ENCODE measurements at places on chromosomes 12 and 14.

DNA sequence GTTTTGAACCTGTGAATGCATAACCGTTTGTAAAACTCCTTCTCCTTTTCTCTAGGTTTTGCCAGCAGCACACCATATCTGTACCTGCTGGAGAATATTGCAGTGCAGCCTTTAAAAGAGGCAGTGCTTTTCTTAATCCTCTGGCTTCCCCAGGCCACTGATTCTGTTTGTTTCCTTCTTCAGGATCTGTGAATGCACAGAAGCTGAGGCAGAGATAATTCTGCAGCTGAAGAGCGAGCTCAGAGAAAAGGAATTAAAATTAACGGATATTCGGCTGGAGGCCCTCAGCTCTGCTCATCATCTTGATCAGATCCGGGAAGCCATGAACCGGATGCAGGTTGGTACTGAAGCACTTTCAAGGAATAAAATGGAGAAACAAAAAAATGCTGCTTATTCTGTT is 348.7 kb downstream of the NAV3 start:
- DNase-seq: peak; percentile 41

DNA sequence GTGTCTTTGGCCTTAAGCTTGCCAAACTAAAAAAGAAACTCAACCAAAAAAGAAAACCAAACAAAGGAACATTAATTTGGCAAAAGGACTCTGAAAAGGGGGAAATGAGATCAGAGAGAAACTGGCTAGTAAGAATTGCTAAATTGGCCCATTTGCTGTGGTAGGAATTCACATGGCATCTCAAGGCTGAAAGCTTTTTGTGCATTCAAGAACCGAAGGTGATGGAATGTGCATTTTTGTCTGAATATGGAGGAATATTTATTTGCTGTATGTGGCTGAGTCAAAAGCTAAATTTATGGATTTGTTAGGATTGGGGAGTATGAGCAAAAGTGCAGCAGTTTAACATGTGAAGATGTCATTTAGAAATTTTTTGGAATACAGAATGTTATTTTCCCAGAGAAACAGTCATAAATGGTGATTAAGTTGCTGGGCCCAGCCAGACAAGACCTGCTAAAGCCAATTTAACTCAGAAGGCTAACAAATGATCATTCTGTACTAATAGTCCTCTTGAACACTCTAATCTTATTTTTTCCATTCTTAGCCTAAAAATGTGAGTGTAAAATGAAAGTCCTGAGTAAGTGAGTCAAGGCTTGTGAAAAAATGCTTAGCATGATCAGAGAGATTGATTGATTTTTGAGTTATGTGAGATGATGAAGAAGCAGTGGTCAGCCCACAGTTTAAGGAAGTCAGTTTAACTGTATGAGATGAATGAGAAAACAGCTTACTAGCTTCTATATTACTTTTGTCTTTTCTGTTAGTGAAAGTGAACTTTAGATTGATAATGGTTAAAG is 94.1 kb downstream of the ANO6 start:
- DNase-seq: no peak

DNA sequence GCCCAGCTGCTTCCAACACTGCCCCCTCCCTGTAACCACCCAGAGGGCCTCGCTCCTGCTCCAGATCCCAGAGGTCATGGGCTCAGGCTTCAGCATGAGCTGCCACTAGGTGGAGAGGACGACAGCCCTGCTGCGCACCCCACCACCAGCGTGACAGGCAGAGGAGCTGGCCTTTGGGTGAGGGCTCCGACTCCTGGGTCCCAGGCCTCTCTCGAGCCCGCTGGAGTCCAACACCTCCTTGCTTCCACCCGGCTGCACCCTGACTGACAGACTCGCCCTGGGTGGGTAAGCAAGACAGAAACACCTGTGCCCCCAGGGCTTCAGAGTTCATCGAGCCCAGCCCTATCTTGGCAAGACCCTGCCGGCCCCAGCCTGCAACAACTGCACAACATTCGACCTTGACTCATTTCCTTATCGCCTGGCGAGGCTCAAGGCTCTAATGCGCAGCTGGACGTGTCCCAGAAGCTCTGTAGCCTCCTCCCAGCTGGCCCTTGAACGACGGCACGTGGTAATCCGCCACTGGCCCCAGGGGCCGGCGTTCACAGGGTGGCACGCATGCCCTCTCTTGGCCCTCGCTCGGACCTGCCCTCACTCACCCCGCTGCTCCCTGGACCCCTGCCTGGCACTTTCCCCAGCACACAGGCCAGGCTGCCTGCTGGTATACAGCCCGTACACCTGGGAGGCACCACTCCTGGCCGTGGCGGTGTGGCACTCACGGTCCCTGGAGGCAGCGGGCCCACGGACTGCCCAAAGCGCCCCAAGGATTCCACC is 28.0 kb downstream of the VPS37B start:
- no peak for DNase-seq

DNA sequence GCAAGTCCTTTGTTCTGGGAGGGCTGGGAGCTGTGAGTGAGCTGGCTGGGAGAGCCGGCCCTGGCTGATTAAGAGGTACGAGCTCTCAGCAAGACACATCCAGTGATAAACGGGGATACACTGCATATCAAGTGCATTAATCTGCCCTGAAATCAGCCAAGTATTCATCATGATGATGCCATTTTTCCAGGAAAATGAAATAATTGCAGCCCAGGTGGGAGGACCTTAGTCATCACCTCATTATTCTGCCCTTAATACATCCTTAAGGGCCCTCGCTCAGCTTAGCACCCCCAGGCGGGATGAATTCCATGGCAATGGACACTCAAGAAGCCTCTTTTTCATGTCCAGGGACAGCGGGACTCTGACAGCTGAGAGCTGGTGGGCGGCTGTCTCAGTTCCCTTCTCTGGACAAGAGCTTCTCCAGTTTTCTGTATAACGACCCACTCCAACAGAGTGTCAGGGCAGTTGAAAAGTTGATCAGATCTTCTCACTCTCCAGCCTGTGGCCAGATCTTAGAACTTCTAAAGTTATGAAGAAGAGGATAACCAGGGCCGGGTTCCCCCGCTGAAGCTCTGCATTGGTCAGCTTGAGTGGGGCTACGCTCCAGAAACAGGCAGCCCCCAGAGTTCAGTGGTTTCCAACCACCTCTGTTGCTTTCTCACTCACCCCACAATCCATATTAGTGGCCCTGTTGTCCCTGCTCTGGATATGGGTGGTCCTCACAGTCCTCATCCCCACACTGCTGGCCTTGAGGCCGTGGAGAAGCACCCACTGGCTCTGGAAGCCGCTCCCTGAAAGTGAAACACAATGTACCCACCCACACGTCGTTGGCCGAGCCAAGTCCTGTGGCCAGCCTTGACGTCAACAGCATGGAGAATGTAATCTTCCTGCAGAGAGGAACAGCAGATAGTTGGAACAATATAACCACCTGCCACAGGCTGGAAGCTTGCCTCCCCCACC is 306.2 kb upstream of the DIO3 start:
- DNase-seq: no peak

GRCh38 chr12:56683-57346 is 9.8 kb upstream of the IQSEC3 start:
- no peak for DNase-seq

GRCh38 chr12:65280306-65280705 is 1.8 kb downstream of the MSRB3 start:
- DNase-seq: no peak

Measured in G401 (cell line).